Activated B cell treated with CpG ODN at 0.5 μM for 24 hours (primary cell): ENCODE measurements at places on chromosomes 2 and 18. TPM values are rescaled to one million over a fixed set of nuclear protein-coding genes. Genes with fewer than 3 reads are reported as not detected.
A peak's percentile ranks its signal among the peaks of the same experiment; 100 is the strongest.

The RAPGEF4 gene
- 0.17 TPM in 1 of 2 replicates, not detected in the other for total RNA-seq

DNA sequence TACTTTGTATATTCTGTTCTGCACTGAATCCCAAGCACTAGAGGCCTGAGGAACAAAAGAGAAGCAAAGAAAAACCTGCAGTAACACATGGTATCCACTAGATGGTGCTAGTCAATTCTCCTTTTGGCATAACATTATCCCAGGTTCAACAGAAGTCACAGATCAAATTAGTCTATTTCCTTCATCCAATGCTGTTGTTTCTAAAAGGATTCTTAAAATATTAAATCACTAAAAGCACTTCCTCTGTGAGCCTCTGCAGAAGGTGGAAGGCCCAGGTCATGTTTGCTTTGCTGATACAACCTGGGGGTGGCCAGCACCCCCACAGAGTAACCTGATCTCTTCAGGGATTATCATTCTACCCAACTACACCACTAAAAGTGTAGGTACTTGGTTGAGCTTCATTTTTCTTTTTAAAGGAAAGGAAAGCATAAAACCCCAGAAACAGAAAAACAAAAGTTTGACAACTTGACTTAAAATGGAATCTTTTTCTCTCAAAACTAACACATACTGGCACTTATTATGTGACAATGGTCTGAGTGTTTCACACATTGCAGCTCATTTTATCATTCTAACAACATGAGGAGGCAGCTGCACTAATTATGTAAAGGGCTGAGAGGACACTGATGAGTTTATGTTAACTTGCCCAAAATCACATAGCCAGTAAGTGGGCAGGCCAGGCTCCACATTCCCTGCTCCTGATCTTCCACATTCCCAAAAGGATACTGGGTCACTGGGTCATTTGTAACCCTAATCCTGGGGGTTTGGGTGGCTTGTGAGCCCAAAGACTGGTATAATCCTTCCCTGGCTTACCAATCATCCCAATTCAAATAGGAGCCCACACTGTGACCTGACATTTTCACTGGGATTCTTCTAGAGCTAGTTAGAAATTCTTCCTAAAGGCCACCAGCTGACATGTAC is 66.8 kb upstream of the DNER start:
- no peak for DNase-seq
- no peak overlapping the region for H3K4me3 ChIP-seq
- peaks cover 79% of the 10 kb centered on the region for H3K36me3 ChIP-seq
- peaks cover 21% of the 10 kb centered on the region for H3K4me1 ChIP-seq
- no peaks in the 10 kb centered on the region for H3K27me3 ChIP-seq
- H3K27ac ChIP-seq: no peak overlapping the region

The DOK6 gene
- total RNA-seq: not detected in 2 replicates

GRCh38 chr2:69436596-69436937 is 668 bp downstream of the NFU1 start:
- H3K4me1 ChIP-seq: peaks cover 34% of the 10 kb centered on the region
- peak overlapping the region; percentile 93 for H3K27ac ChIP-seq
- no peaks in the 10 kb centered on the region for H3K27me3 ChIP-seq
- DNase-seq: no peak
- peaks cover 7% of the 10 kb centered on the region for H3K36me3 ChIP-seq

GRCh38 chr18:28050545-28050944 is 126.4 kb downstream of the CDH2 start:
- H3K36me3 ChIP-seq: no peaks in the 10 kb centered on the region
- no peaks in the 10 kb centered on the region for H3K27me3 ChIP-seq
- no peak overlapping the region for H3K4me3 ChIP-seq
- no peak overlapping the region for H3K27ac ChIP-seq

DNA sequence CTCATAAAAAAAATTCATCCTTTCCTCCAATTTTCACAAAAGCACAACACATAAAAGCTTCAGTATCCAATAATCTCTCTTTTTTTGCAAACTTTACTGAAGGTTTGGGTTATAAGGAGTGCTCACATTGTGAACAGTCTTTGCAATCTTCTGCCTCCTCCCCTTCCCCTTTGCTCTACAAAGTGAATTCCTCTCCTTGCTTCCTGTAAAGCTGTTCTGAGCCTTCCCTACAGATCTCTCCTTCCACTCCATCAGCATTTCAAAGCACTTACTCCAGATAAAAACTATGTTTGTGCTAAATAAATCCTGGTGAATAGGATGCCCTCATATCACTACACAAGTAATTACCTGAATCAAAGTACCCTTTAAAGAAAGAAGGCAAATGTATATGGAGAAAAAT is 4.6 kb upstream of the PDK1 start:
- peaks cover 15% of the 10 kb centered on the region for H3K36me3 ChIP-seq
- peaks cover 22% of the 10 kb centered on the region for H3K4me1 ChIP-seq
- no peak for DNase-seq
- H3K27ac ChIP-seq: no peak overlapping the region
- H3K27me3 ChIP-seq: no peaks in the 10 kb centered on the region

The ADCYAP1 gene
- not detected in 2 replicates for total RNA-seq

The LRRTM4 gene
- total RNA-seq: not detected in 2 replicates

The PLGLB2 gene
- 2.5 and 2.8 TPM in 2 replicates for total RNA-seq

DNA sequence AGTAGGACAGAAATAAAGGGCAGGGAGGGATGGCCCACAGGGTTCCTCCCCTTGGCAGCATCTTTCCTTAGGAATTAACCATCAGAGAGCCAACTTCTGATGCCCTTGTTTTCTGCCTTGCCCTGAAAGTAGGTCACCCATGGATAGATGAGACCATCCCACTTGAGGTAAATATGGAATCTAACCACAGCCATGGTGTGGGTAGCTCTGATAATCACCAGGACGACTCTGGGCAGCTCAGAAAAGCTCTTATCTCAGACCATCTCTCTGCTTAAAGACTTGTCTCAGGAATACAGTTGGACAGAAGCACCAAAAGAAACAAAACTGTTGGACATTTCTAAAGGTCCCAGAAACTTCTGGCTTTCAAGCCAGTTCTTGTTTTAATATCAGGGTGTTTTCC is 101.4 kb upstream of the CELF4 start:
- H3K36me3 ChIP-seq: no peaks in the 10 kb centered on the region
- H3K27me3 ChIP-seq: no peaks in the 10 kb centered on the region
- no peak overlapping the region for H3K27ac ChIP-seq
- DNase-seq: no peak
- H3K4me1 ChIP-seq: no peaks in the 10 kb centered on the region

GRCh38 chr2:28216331-28216730 is 176.3 kb upstream of the FOSL2 start:
- no peaks in the 10 kb centered on the region for H3K27me3 ChIP-seq
- H3K36me3 ChIP-seq: peaks cover 3% of the 10 kb centered on the region
- no peak for DNase-seq
- H3K27ac ChIP-seq: no peak overlapping the region
- no peaks in the 10 kb centered on the region for H3K4me1 ChIP-seq

GRCh38 chr2:215028231-215028630 is 110.2 kb downstream of the ABCA12 start:
- no peaks in the 10 kb centered on the region for H3K4me1 ChIP-seq
- H3K36me3 ChIP-seq: no peaks in the 10 kb centered on the region
- DNase-seq: no peak
- no peaks in the 10 kb centered on the region for H3K27me3 ChIP-seq

DNA sequence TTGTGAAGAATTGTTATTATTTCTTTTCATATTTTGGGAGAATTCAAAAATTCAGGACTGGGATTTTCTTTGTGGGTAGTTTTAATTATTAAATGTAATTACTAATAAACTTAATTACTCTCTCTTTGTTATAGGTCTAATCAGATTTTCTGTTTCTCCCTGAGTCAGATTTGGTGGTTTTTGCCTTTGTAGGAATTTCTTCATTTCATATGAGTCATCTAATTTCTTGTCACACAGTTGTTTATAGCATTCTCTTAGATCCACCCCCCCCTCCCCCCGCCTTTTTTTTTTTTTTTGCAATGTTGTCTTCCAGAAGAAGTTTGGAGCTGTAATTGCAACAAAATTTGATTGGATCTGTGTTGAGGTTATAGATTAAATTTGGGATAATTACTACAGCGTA is 26.0 kb upstream of the GALR1 start:
- H3K27me3 ChIP-seq: peaks cover 17% of the 10 kb centered on the region
- DNase-seq: no peak
- no peaks in the 10 kb centered on the region for H3K4me1 ChIP-seq
- no peaks in the 10 kb centered on the region for H3K36me3 ChIP-seq

The PIEZO2 gene
- not detected in 2 replicates for total RNA-seq

DNA sequence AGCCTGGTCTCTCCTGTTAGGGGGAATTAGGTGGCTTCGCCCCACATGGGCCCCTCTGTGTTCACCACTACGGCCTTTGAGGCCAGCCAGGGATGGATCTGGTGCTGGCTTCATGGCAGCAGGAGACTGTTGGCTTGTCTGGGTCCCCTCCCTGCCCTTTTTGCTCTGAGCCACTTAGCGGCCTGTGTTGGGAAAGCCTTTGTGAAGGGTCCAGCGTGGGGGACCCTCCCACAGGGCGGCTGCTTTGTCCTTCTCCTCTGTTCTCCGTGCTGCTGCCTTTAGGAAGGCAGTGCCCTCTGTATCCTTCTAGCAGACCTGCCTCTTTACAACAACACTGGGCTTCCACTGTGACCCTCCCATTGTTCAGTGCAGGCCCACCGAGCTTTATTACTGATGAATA is 118.4 kb downstream of the TSN start:
- H3K36me3 ChIP-seq: no peaks in the 10 kb centered on the region
- H3K27ac ChIP-seq: no peak overlapping the region
- no peaks in the 10 kb centered on the region for H3K4me1 ChIP-seq

DNA sequence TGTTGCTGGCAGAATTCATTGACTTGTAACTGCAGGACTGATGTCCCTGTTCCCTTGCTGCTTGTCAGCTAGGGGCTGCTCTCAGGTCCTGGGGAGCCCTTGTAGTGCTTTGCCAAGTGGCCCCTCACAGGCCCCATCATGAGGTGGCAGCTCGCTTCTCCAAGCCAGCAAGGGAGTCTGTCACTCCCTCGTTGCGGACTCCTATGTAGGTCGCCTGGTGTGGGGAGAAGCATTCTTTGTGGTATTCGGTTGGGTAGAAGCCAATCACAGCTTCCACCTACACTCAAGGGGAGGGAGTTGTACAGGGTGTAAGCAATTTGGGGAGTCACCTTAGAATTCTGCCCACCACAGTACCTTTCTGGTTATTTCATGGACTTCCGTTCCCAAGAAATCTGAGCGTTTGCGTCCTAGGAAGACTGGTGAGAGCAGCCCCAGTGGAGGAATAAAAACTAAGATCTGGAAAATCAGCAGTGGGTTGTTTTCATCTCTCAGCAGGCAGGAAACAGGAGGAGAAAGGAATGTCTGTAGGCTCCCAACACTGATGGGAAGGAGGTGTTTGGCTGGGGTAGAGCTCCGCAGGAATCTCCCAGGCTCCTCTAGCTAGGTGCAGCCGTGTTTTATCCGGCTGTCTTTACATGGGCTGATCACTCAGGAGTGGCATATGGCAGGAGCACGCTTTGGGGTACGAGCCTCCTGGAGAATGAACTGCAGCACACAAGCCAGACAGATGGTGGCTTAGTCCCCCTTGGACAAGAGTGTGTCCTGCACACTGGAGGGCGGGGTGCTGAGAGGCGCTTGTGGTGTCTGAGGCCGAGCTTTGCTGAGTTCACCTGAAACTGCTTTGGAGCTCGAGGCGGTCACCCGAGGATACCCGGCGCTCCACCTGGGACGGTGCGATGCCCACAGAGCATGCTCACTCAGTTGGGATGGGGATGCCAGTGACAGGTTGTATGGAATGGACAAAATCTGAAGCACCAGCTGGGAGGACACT is 58.3 kb downstream of the LDLRAD4 start:
- H3K36me3 ChIP-seq: no peaks in the 10 kb centered on the region
- H3K27me3 ChIP-seq: no peaks in the 10 kb centered on the region
- H3K4me3 ChIP-seq: no peak overlapping the region

GRCh38 chr2:37890893-37891495 is 34.1 kb upstream of the RMDN2 start:
- no peak overlapping the region for H3K27ac ChIP-seq
- peaks cover 39% of the 10 kb centered on the region for H3K4me1 ChIP-seq
- H3K27me3 ChIP-seq: no peaks in the 10 kb centered on the region
- no peak overlapping the region for H3K4me3 ChIP-seq
- H3K36me3 ChIP-seq: no peaks in the 10 kb centered on the region

The ALK gene
- total RNA-seq: not detected in 2 replicates

The UGT1A4 gene
- total RNA-seq: not detected in 2 replicates

GRCh38 chr2:201471732-201472393 is 20.3 kb downstream of the STRADB start:
- no peak overlapping the region for H3K27ac ChIP-seq
- no peak overlapping the region for H3K4me3 ChIP-seq
- no peak for DNase-seq
- H3K36me3 ChIP-seq: peaks cover 78% of the 10 kb centered on the region
- H3K27me3 ChIP-seq: no peaks in the 10 kb centered on the region
- H3K4me1 ChIP-seq: no peaks in the 10 kb centered on the region

- no peaks in the 10 kb centered on the region for H3K27me3 ChIP-seq
- H3K27ac ChIP-seq: no peak overlapping the region
- no peaks in the 10 kb centered on the region for H3K36me3 ChIP-seq
- DNase-seq: peak; percentile 18
- peaks cover 23% of the 10 kb centered on the region for H3K4me1 ChIP-seq
- no peak overlapping the region for H3K4me3 ChIP-seq
Observed at GRCh38 chr2:169109502-169110409, 40.4 kb downstream of the DHRS9 start.

DNA sequence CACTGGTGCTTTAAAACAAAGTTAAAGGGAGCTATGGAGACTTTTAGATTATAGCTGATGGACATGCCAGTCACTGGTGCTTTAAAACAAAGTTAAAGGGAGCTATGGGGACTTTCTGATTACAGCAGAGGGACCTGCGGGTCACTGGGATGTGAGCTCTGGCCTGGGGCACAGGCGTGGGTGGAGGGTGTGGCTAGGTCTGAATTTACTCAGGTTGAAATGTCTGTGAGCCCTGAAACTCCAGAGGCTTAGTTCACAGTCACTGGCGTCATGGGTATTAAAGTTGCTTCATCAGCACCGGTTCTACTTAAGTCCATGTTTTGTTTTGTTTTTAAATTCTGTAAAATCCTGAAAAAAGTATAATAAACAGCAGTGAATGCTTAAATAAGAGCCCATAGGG is 49.0 kb upstream of the TMEM18 start:
- no peak overlapping the region for H3K27ac ChIP-seq
- no peak overlapping the region for H3K4me3 ChIP-seq
- peaks cover 12% of the 10 kb centered on the region for H3K4me1 ChIP-seq
- no peaks in the 10 kb centered on the region for H3K36me3 ChIP-seq
- H3K27me3 ChIP-seq: peaks cover 38% of the 10 kb centered on the region

- no peak overlapping the region for H3K27ac ChIP-seq
- no peaks in the 10 kb centered on the region for H3K4me1 ChIP-seq
- H3K36me3 ChIP-seq: no peaks in the 10 kb centered on the region
- no peak overlapping the region for H3K4me3 ChIP-seq
- no peak for DNase-seq
- no peaks in the 10 kb centered on the region for H3K27me3 ChIP-seq
Observed at GRCh38 chr2:26335231-26335630, 10.7 kb upstream of the SELENOI start.

GRCh38 chr2:36702781-36703180 is 6.3 kb downstream of the VIT start:
- no peak overlapping the region for H3K27ac ChIP-seq
- H3K36me3 ChIP-seq: no peaks in the 10 kb centered on the region
- no peaks in the 10 kb centered on the region for H3K4me1 ChIP-seq
- H3K27me3 ChIP-seq: peaks cover 7% of the 10 kb centered on the region

GRCh38 chr18:75029481-75029880 is 179.5 kb downstream of the PTGR3 start:
- H3K4me1 ChIP-seq: no peaks in the 10 kb centered on the region
- no peak overlapping the region for H3K4me3 ChIP-seq
- no peak overlapping the region for H3K27ac ChIP-seq
- no peak for DNase-seq

The FOXD4L1 gene
- total RNA-seq: 0.17 and 0.35 TPM in 2 replicates
